Small intestine (tissue), 16 donors: ENCODE measurements at places on chromosomes 2 and 18.
A peak's percentile ranks its signal among the peaks of the same experiment; 100 is the strongest.

- DNase-seq = peak; percentile 98
These were observed at the start of gene CUL3 for GRCh38 chr2:224585211-224586088. TSS of gene CUL3 (minus strand) at chr2:224585363. CDS start at chr2:224585009, 354 bp downstream.

DNA sequence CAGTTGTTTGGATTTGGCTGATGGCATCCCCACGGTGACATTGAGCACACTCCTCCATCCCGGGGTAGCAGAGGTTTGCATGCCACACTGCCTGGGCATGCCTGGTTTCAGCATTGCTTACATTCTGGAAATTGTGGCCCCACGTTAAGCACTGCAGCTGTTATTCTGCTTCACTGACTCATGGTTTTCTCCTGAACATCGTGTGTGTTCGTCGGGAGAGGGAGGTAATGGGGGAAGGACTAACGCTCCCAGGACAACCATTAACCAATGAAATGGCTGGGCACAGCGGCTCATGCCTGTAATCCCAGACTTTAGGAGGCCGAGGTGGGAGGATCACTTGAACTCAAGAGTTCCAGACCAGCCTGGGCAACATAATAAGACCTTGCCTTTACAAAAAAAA is 28.2 kb upstream of the YWHAQ start:
- DNase-seq = no peak

DNA sequence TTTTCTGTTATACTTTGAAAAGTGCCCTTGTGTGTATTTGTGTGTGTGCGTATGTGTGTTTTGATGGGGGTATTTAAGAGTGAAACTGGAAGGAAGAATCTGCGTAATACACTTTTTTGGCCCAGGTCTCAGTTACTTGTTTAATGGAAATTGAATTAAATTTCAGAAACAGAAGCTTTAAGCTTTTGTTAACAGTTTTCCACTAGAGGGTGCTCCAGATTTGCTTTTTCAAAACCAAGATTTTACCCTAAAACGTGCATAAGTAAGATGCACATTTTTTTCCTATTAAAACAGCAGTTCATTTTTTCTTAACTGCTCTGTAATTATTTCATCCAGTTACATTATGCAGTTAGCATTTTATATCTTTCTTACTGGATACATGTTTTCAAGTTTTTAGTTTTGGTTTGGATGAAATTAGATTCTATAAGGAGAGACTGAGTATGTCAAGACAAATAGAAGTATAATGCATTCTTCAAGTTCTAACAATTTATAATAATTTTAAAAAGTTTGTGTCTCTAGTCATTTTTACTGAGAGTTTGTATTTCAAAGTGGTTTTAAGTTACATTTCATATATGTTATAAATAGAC is 97.2 kb downstream of the PIK3C3 start:
- DNase-seq = no peak

- DNase-seq = no peak
These were observed 28.9 kb downstream of the TOGARAM2 start for GRCh38 chr2:29009711-29010677.

DNA sequence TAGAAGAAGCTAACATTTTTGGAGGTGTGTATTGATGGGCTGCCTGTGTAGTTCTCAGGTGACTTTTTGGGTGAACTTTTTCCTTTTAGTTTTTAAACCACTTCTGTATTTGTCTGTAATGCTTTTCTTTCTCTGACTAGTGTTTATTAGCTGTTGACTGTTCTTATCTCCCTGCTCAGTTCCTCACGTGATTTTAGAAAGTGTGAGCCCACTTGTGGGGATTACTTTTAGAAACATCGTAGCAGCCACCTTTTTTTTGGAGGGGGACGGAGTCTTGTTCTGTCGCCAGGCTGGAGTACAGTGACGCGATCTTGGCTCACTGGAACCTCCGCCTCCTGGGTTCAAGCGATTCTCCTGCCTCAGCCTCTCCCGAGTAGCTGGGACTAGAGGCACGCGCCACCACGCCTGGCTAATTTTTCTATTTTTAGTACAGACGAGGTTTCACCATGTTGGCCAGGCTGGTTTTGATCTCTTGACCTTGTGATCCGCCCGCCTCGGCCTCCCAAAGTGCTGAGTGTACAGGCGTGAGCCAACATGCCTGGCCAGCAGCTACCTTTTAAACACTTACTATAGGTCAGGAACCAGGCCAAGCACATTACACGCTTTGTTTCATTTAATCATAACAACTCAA is 9.2 kb upstream of the CDKL4 start:
- no peak for DNase-seq

DNA sequence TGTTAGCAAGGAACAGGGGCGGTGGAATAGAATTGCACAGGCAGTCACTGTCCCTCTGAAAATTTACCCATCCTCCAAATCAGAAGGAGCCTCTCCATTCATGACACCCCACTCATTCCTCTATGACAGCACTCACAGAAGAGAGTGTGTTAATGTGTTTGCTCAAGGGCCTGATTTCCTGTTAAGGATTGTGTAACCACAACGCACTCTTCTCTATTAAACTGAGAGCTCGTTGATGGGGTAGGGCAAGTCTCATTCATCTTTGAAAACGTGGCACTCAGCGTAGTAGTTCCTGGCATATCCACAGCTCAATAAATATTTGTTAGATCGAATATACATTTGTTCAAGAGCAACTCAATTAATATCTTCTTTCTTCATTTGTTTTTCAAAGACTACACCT is 106.4 kb downstream of the VAPA start:
- no peak for DNase-seq

DNA sequence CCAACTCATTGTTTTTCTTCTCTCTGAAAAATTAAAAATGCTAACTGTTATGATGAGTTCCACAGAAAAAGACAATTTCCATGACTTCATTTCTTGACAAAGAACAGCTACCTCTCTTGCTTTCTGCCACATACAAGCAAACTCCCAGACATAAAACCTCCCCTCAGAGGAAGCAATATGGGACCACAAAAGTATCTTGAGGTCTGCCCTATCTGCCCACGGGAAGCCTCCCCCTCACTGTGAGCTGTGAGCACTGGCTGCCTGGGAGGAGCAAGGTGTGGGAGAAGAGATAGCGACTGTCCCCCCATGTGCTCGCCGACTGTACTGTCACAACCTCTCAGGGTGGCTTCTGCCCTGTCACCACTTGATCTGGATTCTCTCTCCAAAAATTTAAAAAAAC is 69.7 kb upstream of the NRP2 start:
- DNase-seq = no peak

GRCh38 chr2:109482361-109482861 is 131.4 kb downstream of the SEPTIN10 start:
- no peak for DNase-seq

- peak; percentile 5 for DNase-seq
These were observed 436.4 kb downstream of the EIPR1 start for GRCh38 chr2:2941205-2941604.

DNA sequence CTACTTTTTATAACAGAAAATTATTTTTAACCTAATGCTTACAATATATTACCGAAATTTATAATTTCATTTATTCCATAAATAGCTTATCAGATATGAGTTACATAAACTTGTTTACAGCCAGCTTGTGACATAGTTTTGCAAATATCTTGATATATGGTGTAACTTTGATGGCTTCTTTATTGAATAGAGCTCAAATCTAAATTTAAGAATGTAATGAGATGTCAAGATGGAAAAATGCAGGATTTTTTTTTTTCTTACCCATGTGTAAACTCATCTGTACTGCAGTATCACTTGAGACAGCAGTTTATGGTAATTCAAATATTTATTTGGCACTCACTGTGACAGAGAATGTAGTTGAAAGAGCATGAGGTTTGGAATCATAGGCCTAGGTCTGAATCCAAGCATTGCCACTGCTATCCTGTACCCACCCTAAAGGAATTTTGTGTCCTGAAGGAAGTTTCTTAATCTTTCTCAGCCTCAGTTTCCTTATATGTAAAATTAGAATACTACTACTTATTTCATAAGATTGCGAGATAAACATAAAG is 3.8 kb downstream of the CREB1 start:
- no peak for DNase-seq

DNA sequence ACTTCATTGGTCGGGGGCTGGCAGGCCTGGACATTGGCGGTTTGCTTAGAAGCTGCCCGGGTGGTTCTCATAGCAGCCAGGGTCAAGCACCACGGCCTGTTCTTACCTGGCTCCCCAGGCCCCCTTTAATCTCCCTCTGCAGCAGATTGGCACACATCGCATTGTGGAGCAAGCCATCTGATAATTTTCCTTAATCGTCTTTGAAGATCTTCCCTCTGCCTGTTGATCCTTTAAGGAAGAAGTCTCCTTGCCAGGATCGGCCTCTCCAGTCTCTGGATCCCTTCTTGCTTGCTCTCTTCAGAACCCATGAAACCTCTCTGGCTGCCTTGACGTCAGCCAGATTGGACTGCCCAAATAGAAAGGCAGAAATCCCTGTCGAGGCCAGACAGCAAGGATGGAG is 75.8 kb downstream of the NEDD4L start:
- no peak for DNase-seq

DNA sequence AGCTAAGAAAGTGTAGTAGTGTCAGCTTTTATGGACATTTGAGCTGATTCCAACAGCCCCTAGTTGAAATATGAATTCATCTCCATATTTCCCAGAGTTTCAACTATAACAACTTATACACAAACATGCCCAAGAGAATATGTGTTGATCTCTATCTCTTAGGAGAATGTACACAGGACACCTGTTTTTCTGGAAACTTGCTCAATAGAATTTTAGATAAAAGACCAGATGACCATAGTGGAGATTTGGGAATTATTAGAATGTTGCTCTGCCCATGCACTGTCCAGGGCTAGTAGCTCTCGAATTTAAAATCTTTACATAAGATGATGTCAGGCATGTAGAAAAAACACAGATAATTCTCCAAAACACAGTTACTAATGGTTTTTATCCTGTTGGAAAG is 162.3 kb upstream of the VRK2 start:
- DNase-seq = no peak

- DNase-seq = peak; percentile 76
These were observed 78.8 kb upstream of the GAREM1 start for GRCh38 chr18:32549248-32550110.

DNA sequence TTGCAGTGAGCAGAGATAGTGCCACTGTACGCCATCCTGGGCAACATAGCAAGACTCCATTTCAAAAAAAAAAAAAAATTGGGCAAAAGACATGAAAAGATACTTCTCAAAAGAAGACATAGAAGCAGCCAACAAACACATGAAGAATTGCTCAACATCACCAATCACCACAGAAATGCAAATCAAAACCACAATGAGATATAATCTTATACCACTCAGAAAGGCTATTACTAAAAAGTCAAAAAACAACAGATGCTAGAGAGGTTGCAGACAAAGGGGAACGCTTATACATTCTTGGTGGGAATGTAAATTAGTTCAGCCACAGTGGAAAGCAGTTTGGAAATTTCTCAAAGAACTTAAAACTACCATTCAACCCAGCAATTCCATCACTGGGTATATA is 43.1 kb upstream of the CHAC2 start:
- no peak for DNase-seq

GRCh38 chr2:33788044-33788443 is 188.9 kb upstream of the FAM98A start:
- no peak for DNase-seq

- DNase-seq = no peak
These were observed 12.0 kb upstream of the RAB31 start for GRCh38 chr18:9696112-9696511.

GRCh38 chr2:160517731-160518130 is 24.1 kb upstream of the RBMS1 start:
- no peak for DNase-seq

DNA sequence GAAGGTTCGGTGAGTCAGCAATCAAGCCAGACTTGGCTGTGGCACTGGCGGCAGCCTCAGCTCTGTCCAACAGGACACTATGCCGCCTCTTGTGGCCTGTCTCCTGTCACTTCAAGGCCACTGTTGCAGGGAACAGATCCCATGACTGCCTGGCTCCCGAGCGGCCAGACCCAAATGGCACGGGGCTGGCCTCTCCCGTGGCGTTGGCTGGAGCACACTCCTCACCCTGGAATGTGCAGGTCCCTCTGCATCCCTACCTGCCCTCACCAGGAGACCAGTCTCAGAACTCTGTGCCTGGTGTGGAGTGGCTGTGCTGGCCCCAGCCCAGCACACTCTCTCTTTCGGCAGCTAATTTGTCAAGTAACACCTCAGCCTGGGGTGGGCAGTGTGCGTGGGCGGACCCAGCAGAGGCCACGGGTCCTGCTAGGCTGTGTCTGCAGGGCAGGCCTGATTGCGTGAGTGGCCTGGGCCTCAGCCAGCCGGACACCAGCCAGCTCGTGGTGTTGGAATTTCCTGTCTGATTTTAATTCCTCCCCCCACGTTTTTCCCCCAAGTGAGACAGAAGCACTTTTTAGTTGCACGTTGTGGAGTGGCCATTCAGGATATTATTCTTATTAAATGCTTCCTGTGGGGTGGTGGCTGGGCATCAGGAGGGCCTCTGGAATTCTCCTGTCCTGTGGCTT is 179.3 kb downstream of the GLI2 start:
- peak; percentile 15 for DNase-seq

- no peak for DNase-seq
These were observed 47.5 kb upstream of the PXDN start for GRCh38 chr2:1791685-1792435.

DNA sequence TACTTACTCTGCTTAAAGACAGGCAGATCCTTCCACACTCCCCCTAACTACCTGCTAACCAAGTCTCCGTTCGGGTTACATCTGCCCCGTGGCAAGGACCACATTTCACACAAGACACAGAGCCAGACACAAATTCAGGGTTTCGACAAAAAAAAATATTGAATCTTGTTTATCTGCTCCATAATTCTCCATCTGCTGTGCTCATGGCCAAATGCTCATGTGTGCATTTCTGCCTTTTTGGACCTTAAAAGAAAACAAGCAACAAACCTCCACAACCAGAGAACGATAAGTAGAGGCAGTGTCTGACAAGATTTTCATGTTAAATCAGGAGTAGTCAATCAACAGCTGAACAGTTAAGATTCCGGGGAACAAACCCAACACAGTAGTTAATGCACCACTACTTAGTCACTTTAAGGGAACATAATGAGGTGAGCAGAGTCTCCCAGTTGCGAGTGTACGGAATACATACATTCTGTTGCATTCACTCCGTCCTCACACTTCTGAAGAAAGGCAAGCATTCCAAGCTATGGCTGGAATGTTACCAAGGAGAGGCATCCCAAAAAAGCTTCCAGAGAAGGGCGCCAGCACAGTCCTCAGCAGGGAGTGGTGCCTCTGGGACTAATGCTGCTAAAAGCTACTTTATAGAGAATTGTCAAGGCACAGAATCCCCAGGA is 121.0 kb downstream of the ANKRD44 start:
- no peak for DNase-seq

DNA sequence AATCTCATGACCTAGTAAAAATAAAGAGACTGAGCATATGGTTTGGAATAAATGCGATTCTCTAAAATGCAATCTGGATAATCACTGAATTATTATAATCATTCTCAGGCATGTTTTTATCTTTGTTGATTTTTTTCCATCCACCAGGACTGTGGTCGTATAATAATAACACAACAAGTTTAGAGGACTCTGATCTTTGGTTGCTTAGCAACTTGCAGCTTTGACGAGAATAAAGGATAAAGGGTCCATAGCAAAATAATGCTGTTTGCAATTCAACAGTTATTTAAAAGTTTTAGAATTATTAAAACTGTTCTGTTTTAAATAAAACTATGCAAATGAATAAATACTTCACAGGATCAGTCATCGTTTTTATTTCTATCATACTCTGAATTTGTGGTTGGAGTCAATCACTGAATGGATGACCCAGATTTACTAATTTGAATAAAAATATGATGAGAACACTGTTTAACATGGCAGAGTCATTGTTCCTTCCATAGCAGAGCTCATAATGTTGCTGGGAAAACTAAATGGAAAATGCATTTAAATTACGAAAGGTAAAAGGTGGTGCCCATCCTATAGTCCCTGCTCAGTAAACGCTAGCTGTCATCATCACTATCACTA is 29.3 kb downstream of the DNER start:
- DNase-seq = no peak

GRCh38 chr2:1743396-1744150 is 742 bp downstream of the PXDN start:
- no peak for DNase-seq
